Omental fat pad (tissue), 4 donors: ENCODE measurements at places on chromosomes 3 and 15. TPM values are rescaled to one million over a fixed set of nuclear protein-coding genes. Genes with fewer than 3 reads are reported as not detected.

- DNase-seq: no peak
Measured at GRCh38 chr3:128634075-128634611, 16.5 kb downstream of the RPN1 start.

- DNase-seq: no peak
Measured at GRCh38 chr3:96294143-96294542, 520.3 kb upstream of the EPHA6 start.

DNA sequence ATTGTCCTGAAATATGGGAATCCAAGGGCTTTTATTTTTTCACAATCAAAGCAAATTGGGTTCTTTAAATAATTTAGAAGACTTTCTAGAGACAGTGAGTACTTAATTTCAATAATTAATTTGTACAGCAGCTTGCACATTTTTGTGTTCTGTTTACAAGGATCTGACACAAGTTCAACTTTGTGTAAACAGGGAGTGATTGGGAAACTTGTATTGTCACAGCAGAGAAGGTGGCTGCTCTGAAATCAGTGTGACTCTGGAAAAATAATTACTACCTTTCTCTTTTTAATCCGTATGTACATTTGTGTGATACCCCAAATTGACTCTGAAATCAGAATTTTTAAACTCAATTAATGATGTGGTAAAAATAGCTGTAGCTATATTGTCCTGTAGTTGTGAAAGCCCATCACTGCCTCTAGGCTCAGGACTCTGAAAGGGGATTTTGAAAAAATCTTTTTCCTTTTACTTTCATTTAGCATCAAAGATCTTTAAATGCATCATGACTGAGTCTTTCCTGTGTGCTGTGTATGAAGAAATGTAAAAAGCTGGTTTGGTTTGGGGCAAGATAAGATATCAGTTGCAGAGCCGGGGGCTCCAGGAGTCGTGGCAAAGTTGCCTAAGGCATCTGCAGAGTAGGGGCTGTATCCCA is 45.1 kb downstream of the MFSD1 start:
- DNase-seq: no peak

GRCh38 chr3:15287565-15288330 is 44.6 kb downstream of the SH3BP5 start:
- DNase-seq: no peak

DNA sequence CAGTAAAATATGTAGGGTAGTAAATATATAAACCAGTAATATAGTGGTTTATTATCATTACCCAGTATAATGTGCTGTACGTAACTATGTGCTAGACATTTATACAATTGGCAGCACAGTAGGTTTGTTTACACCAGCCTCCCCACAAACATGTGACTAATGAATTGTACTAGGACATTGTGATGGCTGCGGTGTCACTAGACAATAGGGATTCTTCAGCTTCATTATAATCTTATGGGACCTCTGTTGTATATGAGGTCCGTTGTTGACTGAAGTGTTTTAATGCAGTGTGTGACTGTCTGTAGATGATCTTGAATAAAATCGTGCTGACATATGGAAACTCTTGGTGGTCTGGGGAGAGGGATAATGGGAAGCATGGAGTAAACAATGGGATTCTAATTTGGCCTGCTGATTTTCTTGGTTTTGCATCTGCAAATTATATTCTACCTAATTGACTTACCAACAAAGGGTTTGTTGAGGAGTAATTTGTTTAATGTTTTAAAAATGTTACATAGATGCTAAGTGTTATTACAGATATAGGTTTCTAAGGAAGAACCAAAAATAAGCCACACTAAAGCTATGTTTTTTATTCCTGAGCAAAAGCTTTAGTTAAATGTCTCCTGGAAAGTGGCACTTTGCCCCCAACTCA is 496.5 kb upstream of the TBL1XR1 start:
- no peak for DNase-seq

DNA sequence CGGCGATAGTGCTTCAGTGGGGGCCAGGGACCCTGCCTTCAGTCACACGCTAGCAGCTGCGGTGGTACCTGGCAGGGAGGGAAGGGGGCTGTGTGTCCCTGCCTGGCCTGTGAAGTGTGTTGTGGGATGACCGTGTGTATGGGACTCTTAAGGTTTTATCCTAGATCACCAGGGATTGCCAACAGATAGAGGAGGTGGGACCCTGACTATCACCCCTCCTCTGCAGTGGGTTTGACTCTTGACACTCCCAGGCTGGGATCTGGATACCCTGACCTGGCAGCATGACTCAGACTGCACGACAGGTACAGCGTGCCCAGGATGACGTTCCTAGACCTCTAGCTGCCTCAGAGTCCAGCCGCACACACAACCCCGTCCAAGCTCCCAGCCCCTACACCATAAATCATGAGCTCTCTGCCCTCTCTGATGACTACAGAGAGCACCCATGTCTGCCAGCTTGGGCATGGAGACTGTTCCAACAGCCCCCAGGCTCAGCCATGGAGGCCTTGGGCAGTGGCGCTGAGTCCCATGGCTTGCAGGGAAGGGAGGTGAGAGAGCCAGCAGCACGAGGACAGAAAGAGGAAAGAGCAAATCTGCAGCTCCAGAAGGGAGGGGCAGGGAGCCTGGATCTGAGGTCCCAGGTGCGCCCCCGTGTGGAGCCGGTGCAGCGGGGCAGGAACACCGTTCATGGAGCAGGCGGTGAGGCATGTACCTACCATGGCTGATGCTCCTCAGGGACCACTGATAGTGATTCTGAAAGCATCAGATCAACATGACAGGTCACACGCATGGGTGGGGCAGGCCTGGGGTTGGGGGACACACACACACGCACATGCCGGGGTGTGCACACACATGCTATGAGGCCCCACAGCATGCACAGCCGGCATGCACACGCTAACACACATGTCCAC is 71.0 kb downstream of the ADAMTS7 start:
- no peak for DNase-seq

- no peak for DNase-seq
Measured at GRCh38 chr3:146496726-146497125, 27.4 kb upstream of the PLSCR2 start.

- DNase-seq: no peak
Measured at GRCh38 chr3:195172039-195172684, 98.8 kb downstream of the XXYLT1 start.

- DNase-seq: no peak
Measured at GRCh38 chr3:146585156-146585555, 20.0 kb downstream of the PLSCR5 start.

DNA sequence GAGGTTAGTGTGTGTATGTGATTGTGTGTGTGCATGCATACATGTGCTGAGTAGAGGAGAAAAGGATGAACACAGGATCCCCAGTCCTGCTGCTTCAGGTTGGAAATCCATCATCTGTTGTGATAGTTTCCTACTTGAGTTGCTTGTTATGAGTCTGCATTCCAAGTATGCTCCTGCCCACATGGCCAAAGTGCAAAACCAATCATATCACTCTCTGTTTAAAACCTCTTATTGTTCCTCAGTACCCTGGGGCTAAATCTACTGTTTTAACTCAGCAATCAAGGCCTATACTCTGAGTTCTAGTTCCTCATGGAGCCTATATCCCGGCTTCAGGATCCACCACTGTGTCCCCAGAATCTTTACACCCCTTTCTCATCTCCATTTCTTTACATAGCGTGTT is 139.9 kb upstream of the TLE3 start:
- no peak for DNase-seq

Gene RTP4
- 1.4 TPM for total RNA-seq

Gene CFAP44
- total RNA-seq: 5.7 TPM

Gene RNF111
- 26.4 TPM for total RNA-seq

Gene RTP3
- not detected for total RNA-seq
